ENCODE measurements at places on chromosomes 12 and 14.
A peak's percentile ranks its signal among the peaks of the same experiment; 100 is the strongest.

DNA sequence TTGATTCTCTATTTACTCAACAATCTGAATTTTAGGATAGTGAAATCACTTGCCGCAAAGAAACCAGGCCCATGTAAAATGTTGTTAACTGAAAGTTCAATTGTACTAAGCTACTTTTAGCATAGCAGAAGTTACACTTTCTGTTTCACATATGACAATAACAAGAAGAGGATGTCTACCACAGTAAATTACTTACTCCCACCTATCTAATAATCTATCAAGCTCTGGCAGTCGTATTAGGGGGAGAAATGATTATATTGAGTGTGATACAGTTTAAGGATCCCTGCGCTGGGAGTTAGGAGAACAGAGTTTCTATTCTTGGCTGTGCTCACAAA lies 66.5 kb upstream of the CAND1 start:
- DNase-seq: no peak

- no peak for DNase-seq
Observed at GRCh38 chr12:52655251-52655650, 3.2 kb upstream of the KRT2 start.

GRCh38 chr14:100434033-100434601 lies 111.0 kb downstream of the SLC25A47 start:
- DNase-seq: no peak

- DNase-seq: peak; percentile 71
Observed at GRCh38 chr12:103548622-103549601, 38.2 kb upstream of the STAB2 start.

DNA sequence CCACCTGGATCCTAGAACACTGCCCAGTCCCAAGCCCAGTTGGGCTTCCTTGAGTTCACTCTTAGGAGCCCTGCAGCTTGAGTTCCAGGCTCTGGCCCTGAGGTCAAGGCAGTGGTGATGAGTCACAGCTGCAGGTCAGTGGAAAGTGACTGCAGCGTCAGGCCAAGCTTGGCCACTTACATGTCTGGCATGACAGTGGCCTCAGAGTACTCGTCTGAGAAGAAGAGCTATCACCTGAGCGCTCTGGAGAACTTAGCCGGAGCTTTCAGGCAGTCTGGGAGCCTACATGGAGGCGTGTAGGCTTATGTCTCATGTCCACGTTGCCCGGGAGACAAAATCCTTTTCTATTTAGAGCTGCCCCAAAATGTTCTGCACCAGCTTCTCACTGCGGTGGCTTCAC lies 75.6 kb downstream of the ARL6IP4 start:
- DNase-seq: peak; percentile 66

- peak; percentile 50 for DNase-seq
Observed at GRCh38 chr14:64910847-64911495, 3.3 kb upstream of the CHURC1 start.

DNA sequence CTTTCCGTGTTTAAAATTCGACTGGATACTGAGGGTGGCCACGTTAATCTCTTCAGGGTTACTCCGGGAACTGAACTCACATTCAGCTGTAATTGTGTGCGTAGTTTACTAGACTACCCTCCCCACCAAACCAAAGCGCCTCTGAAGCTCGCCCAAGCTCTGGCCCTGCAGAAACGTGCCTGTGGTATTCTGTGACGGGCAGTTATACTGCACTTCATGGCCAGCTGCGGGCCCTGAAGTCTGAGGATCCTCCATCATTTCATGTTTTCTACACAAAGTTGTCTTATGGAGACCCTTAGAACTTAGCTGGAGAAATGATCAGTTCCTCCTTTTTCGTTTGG lies 688 bp downstream of the ZNF26 start:
- peak; percentile 42 for DNase-seq

- DNase-seq: no peak
Observed at GRCh38 chr14:58479975-58480374, 52.5 kb downstream of the KIAA0586 start.

- no peak for DNase-seq
Observed at GRCh38 chr12:53453953-53454640, 2.2 kb downstream of the PCBP2 start.

DNA sequence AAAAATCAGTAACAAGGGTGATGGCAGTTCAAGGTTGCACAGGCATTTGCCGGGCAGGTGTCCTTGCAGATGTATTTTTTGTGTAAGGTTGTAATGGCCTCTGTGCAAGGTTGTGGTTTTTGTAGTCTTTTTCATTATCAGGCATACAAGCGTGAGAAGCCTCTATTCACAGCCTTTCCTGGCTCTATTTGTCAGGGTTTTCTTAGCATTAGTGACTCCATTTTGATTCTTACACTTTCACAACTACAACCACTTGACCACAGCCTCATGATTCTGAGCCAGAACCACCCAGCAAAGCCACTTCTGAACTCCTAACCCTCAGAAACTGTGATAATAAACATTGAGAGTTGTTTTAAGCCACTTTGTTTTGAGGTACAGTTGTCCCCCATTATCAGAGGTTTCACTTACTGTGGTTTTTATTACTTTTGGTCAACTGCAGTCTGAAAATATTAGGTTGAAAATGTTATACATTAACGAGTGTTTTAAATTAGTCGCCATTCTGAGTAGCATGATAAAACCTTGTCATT lies 27.5 kb upstream of the CHGA start:
- no peak for DNase-seq

DNA sequence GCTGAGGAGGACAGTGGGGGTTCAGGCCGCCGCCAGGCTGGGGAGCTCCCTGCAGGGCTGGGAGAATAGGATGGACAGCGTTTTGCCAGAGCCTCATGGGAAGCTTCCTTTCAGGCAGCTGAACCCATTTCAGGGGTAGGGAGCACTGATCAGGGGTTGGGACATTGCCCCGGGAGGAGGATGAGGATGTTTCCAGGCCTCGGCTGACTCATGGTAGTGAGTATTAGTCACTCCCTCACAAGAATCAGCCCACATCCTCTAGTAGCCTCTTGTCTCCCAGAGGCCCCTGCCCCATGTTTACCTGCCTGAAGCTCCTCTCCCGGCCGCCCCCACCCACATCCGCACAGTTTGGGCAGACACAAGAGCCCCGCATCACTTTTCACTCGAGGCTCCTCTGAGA lies 89.8 kb downstream of the ZFP36L1 start:
- peak; percentile 67 for DNase-seq

- no peak for DNase-seq
Observed at GRCh38 chr12:89155826-89156225, 196.5 kb downstream of the DUSP6 start.

DNA sequence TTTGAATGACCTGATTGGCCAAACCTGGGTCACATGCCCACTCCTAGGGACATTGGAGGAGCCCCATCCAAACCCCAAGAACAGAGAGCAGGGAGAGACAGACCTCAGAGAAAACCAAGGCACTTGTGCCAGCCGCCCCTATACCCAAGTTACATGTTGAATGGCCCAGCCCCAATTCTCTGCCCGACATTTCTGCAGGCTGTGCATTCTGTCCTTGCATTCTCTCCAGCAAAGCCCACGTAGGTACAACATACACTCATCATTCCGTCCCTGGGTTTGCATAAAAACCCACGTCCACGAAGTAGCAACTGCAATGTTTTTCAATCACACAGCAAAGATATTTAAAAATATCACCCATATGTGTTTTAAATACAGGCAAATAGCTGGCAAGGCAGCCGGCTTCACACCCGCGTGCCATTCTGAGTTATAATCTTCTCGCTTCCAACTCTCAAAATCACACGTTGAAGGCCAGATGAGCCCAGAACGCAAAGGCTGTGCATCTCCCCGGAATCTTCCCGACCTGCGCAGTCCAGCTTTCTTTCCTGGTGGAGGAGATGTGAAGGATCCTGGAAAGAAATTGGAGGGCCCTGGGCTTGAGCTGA lies 91.7 kb upstream of the MYL2 start:
- DNase-seq: no peak

GRCh38 chr12:54282949-54283593 lies 2.5 kb downstream of the HNRNPA1 start:
- no peak for DNase-seq

GRCh38 chr12:40034712-40035111 lies 71.2 kb downstream of the SLC2A13 start:
- no peak for DNase-seq

DNA sequence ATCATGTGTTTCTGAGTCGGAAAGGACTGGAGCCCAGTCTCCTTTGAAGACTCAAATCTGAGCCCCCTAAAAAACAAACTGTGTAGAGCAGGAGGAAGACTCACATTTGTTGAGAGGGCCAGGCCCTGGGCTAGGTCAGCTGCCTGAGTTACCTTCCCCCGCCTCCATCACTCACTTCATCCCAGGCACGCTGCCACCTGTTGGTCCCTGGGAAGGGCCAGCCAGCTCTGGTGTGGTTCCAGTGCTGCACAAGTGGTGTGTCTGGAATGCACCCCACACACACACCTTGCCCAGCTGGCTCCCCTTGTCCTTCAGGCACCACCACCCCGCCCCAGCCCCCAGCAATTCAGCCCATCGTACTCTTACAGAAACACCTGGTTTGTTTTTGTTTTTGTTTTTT lies 9.0 kb downstream of the MVK start:
- DNase-seq: no peak

DNA sequence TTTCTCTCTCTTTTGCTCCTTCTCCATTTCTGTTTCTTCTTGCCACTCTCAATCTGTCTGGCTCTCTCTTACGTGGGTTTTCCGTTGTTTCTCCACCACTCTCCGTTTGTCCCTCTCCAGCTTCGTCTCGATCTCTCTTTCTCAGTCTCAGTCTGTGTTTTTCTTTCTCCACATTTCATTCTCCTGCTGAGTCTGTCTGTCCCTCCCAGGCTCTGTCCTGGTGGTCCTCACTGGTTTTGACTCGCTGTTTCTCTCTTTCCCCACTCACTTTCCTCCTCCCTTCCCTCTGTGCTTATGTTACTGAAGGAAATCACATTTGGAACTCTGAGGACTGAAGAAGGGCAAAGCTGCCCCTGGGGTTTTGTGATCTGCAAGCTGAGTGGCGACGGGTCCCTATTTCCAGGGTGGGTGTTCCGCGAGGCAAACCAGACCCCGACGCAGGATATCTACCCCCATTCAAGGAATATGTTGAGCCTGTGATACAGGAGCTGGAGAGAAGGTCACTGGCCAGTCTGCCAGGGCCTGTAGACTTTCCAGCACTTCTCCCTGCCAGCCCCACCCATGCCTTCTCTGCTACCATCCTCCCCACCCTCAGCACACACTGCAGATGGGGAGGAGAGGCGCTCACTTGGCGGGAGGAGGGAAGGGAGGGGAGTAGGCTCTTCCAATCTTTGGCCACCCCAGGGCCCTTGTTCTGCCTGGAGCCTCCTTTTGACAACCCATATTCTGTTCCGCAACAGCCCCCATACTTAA lies 102.7 kb upstream of the MAP1LC3B2 start:
- no peak for DNase-seq

GRCh38 chr12:68115281-68115680 lies 44.3 kb downstream of the IFNG start:
- DNase-seq: no peak

DNA sequence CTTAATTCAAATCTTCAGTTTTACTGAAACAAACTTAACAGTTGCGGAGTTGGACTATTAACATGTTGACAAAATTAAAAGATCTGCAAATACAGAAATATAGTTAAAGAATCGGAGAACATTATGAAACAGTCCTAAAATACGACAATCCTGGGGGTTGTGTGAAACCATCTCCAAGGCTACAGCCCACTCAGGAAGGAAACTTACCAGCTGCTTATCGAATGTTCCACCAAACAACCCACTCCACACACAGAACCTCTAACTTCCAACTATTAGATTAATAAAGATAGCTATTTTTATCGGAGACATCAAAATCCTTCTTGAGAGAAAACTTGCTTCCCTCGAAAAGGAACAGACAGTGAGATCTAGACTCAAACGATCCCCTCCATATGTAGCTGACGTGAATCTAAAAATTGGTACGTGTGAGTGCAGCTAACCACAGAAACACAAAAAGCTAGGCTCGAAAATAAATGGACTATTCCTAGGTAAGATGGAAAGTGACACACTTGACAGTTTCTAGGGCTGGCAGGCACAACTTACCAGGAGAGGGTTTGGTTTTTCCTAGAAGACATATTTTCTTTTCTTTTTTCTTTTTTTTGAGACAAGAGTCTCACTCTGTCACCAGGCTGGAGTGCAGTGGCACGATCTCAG lies 12.9 kb downstream of the VPS37B start:
- DNase-seq: no peak

- DNase-seq: peak; percentile 97
Observed at GRCh38 chr14:85296456-85297210, 233.3 kb upstream of the FLRT2 start.

GRCh38 chr14:75094896-75095295 lies 25.5 kb downstream of the ZC2HC1C start:
- DNase-seq: no peak

- DNase-seq: no peak
Observed at GRCh38 chr14:88572117-88572516, 9.3 kb downstream of the ZC3H14 start.

DNA sequence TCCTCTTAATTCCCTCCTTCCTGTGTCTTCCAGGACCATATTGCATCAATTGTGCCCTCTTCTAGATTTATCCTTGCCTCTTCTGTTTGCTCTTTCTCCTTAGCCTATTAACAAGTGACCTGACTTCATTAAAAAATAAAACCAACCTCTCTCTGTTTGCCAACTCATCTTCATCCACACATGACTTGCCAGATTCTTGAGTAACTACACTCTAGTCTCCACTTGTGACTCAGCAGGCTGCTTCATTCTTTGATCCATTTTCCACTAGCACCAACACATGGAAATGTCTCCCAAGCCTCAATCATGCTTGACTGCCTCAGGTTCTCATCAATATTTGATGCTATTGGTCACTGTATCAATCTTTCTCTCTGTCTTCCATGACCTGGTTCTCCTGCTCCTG lies 492.4 kb upstream of the TMPO start:
- DNase-seq: no peak

- DNase-seq: no peak
Observed at GRCh38 chr14:25044106-25044698, 5.7 kb downstream of the STXBP6 start.

GRCh38 chr12:92398565-92399309 lies 253.1 kb upstream of the BTG1 start:
- DNase-seq: no peak

- peak; percentile 72 for DNase-seq
Observed at GRCh38 chr12:105256921-105257320, 20.9 kb upstream of the APPL2 start.

GRCh38 chr14:92426237-92426636 lies 87.3 kb upstream of the RIN3 start:
- peak; percentile 37 for DNase-seq

All from fibroblast of villous mesenchyme (primary cell).